ENCODE measurements at places on chromosomes 5 and 9.

DNA sequence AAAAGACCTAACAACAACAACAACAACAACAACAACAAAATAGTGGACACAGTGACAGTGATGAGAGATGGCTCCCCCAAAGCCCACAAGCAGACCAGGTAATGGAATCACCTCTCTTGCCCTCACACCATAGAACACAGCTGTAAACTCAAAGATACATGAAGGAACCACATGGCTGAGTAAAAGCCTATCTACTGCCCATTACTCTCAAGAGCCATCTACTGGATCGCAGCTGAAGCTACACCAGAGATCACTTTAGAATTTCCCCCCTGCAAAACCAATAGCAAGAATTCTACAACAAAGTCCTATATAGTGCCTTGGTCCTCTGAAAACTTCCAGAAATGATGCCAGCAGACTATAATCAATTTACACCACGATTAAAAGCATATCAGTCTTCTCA, 1537.6 kb upstream of the CDH9 start:
- DNase-seq = no peak

- peak; percentile 69 for DNase-seq
Measured at GRCh38 chr5:151239237-151239861, 13.6 kb upstream of the GM2A start.

GRCh38 chr5:136159457-136159856, 26.8 kb downstream of the SMAD5 start:
- no peak for DNase-seq

GRCh38 chr5:14463629-14464028, 118.0 kb upstream of the OTULINL start:
- DNase-seq = peak; percentile 34

- no peak for DNase-seq
Measured at GRCh38 chr5:53784596-53784995, 224.2 kb downstream of the NDUFS4 start.

DNA sequence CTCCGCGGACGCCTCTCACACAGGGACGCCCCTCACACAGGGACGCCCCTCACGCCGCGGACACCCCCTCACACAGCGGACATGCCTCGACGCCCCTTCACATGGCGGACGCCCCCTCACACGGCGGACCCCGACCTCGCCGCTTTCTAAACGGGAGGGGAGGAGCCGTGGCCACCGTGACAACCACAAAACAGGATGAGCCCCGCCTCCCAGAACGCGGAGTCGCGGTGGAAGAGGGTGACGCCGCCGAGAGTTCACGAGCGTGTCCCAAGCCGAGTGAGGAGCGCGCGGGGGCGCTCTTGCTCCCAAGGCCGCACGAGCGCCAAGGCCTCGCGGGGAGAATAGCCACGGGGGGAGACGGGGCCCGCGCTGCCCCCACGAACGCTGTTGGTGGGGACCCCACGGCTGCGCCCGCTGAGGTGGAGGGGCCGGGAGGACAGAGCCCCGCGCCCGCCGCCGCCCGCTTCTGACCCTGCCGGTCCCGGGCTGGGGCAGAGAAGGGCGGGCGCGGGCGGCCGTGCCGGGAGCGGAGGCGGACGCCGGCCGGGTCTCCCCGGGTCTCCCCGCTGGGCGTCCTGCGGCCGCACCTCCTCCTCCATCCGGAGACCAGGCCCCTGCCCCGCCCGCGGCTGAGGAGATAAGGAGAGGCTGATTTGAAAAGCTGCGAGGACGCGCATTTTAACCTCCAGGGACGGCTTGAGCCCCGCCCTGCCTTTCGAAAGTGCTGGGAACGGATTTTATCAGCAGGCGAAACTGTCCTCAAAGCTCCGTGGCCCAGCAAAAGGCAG, 3.9 kb upstream of the NKD2 start:
- peak; percentile 68 for DNase-seq

DNA sequence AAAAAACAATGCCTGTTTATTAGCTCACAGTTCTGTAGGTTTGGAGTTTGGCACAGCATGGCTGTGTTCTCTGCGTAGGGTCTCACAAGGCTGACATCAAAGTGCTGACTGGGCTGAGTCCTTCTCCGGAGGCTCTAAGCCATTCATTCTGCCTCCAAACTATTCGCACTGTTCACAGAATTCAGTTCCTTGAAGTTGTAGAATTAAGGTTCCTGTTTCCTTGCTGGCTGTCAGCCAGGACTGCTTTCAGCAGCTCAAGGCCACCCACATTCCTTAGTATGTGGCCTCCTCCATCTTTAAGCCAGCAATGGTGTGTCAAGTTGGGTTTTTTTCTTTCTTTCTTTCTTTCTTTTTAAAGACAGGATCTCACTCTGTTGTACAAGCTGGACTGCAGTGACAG, 161.9 kb downstream of the CDH6 start:
- no peak for DNase-seq

GRCh38 chr5:113321276-113321675, 113.5 kb downstream of the TSSK1B start:
- DNase-seq = no peak

DNA sequence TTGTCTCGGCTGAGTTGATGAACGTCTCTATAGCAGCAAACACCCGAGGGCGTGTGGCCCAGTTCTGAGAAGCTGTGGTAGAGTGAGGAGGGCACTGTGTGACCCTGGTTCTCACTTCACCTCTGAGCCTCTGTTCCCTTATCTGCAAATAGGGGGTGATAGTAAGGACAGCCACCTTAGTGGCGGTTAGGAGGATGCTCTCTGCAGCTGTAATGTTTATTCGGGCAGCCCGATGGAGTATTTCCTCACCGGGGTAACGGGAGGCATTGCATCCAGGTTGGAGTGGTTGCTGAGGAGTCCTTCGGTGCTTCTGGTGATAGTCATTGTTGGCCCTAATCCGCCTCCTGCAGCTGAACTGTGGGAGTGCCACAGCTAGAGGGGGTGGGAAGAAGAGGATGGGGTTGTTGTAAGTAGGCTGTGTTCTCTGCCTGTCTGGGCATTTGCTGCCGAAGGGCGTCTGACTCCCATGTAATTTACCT, 13.9 kb downstream of the PRRC2B start:
- peak; percentile 69 for DNase-seq

DNA sequence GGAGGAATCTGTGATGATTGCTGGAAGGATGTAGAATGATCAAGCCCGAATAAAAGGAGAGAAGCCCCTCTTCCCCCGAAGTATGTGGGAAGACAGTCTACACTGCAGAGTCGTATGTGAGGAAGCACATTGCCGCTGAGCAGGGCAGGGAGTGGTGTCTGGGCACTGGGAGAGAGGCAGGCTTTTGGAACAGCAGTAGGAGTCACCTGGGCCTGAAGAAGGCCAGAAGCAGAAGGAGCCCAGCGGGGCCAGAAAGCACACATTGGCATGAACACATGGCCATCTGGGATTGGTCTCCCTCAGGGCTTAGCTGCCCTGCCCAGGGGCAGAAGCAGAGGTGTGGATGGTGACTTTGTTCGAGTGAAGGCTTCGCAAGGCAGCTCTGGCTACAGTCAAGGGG, 162.8 kb downstream of the ERCC6L2 start:
- DNase-seq = no peak
